ENCODE measurements at places on chromosomes 6 and 20. TPM values are rescaled to one million over a fixed set of nuclear protein-coding genes. Genes with fewer than 3 reads are reported as not detected.

Gene TGM6
- total RNA-seq, result not detected

Gene ORC3
- total RNA-seq, result 27.1 TPM

Gene EYA2
- not detected for total RNA-seq

Gene CALHM6
- 212 TPM for total RNA-seq

Gene MUC21
- total RNA-seq, result not detected

Gene LTB
- total RNA-seq, result 83.0 TPM

Gene MEI4
- total RNA-seq, result not detected

Gene PYGB
- 34.4 TPM for total RNA-seq

Gene RNF39
- total RNA-seq, result not detected

Gene OPN5
- total RNA-seq, result not detected

Gene NKAIN2
- total RNA-seq, result not detected

Gene ELOVL4
- 0.54 TPM for total RNA-seq

Gene JPH2
- total RNA-seq, result 1.2 TPM

Gene HLA-A
- total RNA-seq, result 1,391 TPM

Gene DDR1
- 37.1 TPM for total RNA-seq

Gene TLDC2
- not detected for total RNA-seq

Gene PPIL6
- total RNA-seq, result 0.85 TPM

Gene DEF6
- total RNA-seq, result 58.3 TPM

Gene YTHDF1
- total RNA-seq, result 32.4 TPM

Gene EEF1A2
- total RNA-seq, result 0.47 TPM

Gene RNF217
- 11.8 TPM for total RNA-seq

Gene ZNF343
- total RNA-seq, result 11.5 TPM

Gene GSTA1
- total RNA-seq, result not detected

Gene BPIFB1
- total RNA-seq, result not detected

Gene GSTA3
- total RNA-seq, result not detected

Gene CCN5
- total RNA-seq, result 0.94 TPM

Gene PTCRA
- total RNA-seq, result 6.4 TPM
